ENCODE measurements at places on chromosomes 7 and 10. TPM values are rescaled to one million over a fixed set of nuclear protein-coding genes. Genes with fewer than 3 reads are reported as not detected.

DNA sequence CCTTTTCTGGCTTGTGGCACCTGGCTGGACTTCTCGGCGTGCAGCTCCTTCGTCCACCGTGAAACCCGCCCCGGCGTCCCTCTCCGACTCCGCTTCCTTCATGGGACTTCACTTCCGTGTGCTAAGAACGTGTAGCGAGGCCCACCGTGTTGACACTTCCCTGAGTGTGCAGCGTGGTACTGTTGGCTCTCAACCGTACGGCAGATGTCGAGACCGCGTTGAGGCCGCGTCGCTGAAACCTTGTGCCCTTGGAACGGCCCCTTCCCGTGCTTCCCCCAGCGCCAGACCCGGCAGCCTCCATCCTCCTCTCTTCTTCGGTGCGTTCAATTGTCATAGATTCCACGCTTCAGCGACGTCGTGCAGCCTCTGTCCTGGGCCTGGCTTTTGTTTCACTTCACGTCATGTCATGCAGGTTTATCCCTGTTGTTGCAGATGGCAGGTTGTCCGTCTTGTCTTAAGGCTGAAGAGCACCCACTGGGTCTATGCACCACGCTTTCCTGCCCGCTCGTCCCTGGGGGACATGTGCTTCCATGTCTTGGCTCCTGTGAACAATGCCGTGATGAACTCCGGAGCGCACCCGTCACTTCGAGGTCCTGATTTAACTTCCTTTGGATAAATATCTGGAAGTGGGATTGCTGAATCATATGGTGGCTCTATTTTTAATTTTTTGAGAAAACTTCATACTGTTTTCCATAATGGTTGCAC, 465.3 kb downstream of the DNAJB6 start:
- no peak overlapping the region for H3K4me3 ChIP-seq
- no peaks in the 10 kb centered on the region for H3K36me3 ChIP-seq
- H3K27ac ChIP-seq, result no peak overlapping the region
- no peaks in the 10 kb centered on the region for H3K27me3 ChIP-seq

- H3K36me3 ChIP-seq, result no peaks in the 10 kb centered on the region
- H3K27me3 ChIP-seq, result no peaks in the 10 kb centered on the region
- H3K4me3 ChIP-seq, result no peak overlapping the region
- no peaks in the 10 kb centered on the region for H3K4me1 ChIP-seq
- H3K27ac ChIP-seq, result no peak overlapping the region
Measured at GRCh38 chr7:78443811-78444210, 645.2 kb downstream of the PHTF2 start.

GRCh38 chr10:97204826-97205679, 19.3 kb upstream of the SLIT1 start:
- DNase-seq, result no peak
- H3K27me3 ChIP-seq, result no peaks in the 10 kb centered on the region
- no peak overlapping the region for H3K4me3 ChIP-seq
- H3K27ac ChIP-seq, result no peak overlapping the region
- no peaks in the 10 kb centered on the region for H3K4me1 ChIP-seq

DNA sequence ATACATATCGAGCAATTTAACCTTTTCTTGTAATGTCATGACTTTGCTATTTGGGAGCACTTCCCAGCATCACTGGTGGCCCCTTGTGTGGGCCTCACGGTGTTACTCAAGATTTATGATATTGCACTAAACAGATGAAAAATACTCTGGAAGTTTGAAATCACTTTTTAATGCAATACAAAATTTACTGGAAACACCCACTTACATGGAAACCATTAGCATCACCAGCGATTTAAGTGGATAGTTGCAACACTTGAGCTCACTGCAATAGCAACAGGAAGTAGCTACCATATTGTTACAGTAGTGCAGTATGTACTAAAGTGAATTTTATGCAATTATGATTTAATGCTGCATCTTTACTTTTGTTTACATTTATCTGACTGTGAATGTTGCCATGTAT, 184.4 kb downstream of the MDFIC start:
- no peak for DNase-seq
- no peak overlapping the region for H3K27ac ChIP-seq
- no peaks in the 10 kb centered on the region for H3K36me3 ChIP-seq
- H3K4me3 ChIP-seq, result no peak overlapping the region

DNA sequence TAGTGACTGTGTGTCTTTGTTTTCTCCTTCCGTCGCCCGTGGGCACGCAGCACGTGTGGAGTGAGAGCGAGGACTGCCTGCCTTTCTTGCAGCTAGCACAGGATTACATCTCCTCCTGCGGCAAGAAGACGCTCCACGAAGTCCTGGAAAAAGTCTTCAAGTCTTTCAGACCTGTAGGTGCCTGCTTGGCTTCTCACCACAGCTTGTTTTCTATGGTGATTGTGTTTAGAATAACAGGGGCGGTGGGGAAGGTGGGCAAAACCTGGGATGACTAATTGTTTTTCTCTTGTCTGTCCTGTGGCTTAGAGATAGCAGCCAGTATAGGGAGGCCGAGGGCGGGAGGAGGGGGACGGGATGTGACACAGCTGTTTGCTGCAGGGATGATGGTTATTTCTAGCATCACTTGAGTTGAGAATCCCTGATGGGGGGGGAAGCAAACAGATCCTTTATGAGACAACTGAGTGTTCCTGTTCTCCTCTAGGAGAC, 11.4 kb downstream of the MTURN start:
- no peak for DNase-seq
- H3K4me3 ChIP-seq, result no peak overlapping the region
- no peak overlapping the region for H3K27ac ChIP-seq
- H3K4me1 ChIP-seq, result peaks cover 8% of the 10 kb centered on the region
- no peaks in the 10 kb centered on the region for H3K36me3 ChIP-seq

DNA sequence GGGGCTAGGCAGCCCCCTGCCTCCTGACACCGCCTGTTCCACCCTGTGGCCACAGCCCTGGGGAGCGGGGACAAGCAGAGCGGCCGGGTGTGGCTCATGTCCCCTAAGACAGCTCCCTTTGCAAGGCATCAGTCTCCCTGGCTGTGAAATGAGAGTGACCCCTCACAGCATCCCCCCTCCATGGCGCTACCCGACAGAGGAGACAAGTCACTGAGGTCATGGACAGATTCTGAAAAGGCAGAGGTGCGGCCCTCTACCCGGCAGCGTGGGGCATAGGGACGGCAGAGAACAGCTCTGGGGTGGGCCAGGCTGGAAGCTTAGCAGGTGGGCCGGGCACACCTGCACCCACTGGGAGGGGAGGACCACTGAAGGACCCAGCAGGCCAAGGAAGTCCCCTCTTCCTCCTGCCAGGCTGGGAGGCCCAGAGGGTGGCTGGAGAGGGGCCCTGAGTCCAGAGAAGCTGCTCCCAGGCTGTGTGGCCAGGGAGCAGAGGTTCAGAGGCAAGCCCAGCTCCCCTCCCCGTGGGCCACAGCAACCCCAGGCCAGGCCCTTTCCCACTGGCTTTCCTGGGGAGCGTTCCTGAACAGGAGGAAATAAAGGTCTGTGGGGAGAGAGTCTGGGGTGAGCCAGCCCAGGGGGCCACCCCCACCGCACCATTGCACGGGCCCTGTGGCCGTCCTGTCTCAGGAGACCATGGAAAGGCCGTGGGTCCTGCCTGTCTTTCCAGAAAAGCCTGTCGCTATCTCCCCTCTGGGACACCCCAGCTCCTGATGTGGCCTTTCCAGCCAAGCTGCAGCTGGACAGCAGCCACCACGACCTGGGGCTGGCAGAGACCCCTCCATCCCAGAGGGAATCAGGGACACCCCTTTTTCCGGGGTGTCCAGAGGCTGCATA, 1.7 kb downstream of the ADAP1 start:
- H3K27ac ChIP-seq, result no peak overlapping the region
- peaks cover 2% of the 10 kb centered on the region for H3K36me3 ChIP-seq
- no peaks in the 10 kb centered on the region for H3K27me3 ChIP-seq
- H3K4me3 ChIP-seq, result no peak overlapping the region

GRCh38 chr10:52443419-52444388, 129.6 kb downstream of the DKK1 start:
- H3K4me3 ChIP-seq, result no peak overlapping the region
- DNase-seq, result no peak
- H3K27me3 ChIP-seq, result no peaks in the 10 kb centered on the region

DNA sequence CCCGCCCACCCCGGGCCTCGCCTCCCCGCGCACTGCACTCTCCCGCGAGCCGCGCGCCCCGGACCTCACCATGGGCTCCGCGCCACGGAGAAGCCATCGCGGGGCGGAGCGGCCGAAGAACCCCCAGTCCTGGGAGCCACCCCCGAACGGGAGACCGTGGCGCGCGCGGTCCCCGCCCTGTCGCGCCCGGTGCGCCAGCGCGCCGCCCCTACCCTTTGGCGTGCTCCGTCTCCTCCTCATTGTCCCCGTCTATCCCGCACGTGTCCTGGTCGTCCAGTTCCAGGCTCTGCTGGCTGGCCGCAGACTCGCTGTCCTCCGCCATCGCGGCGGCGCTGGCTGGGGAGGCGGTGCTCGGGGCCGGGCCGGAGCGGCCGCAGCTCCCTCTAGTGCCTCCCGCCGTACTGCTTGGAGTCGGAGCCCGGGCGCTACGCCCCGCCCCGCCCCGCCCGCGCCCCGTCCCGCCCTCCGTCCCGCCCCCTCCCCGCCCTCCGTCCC, at the start of gene NMT2:
Gene NMT2 (minus strand): TSS at position 403 of the 495 bp plus-strand sequence. CDS start 81 bp downstream, at position 322.
- no peaks in the 10 kb centered on the region for H3K27me3 ChIP-seq
- peaks cover 23% of the 10 kb centered on the region for H3K4me1 ChIP-seq
- peak within 1 kb of the TSS; percentile 67 for H3K4me3 ChIP-seq
- no peaks in the 10 kb centered on the region for H3K36me3 ChIP-seq
- no peak for DNase-seq
- H3K27ac ChIP-seq, result peak within 1 kb of the TSS; percentile 54

GRCh38 chr7:148234715-148235114, 355.9 kb upstream of the C7orf33 start:
- no peaks in the 10 kb centered on the region for H3K27me3 ChIP-seq
- H3K4me3 ChIP-seq, result no peak overlapping the region
- DNase-seq, result no peak
- no peak overlapping the region for H3K27ac ChIP-seq

DNA sequence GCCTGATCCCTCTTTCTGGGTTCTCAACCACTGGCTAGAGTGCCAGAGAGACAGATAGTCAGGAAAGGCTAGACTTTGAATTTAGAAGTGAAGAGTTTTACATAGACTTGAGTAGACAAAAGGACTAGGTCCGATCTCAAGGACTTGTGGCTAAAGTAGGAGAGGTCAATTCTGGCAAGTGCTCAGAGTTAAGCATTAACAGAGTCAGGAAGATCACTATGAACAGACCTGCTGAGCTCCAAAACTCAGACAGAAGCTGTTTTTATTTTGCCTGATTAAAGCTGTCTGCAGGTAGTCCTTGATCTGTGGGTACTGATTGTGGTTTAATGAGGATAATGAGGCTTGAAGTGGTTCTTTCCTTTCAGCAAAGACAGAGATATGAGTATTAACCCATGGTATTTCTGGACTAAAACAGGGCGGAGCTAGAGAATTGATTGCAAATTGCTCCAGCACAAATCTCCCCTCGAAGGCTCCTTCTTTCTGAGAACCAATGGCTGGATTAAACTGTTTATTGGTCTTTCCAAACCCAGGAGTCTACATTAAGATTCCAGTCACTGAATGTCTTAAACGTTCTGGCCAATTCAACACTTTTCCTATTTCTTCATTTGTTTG, 423.2 kb downstream of the IPMK start:
- no peaks in the 10 kb centered on the region for H3K36me3 ChIP-seq
- no peaks in the 10 kb centered on the region for H3K4me1 ChIP-seq
- no peak overlapping the region for H3K4me3 ChIP-seq
- no peaks in the 10 kb centered on the region for H3K27me3 ChIP-seq
- no peak overlapping the region for H3K27ac ChIP-seq

DNA sequence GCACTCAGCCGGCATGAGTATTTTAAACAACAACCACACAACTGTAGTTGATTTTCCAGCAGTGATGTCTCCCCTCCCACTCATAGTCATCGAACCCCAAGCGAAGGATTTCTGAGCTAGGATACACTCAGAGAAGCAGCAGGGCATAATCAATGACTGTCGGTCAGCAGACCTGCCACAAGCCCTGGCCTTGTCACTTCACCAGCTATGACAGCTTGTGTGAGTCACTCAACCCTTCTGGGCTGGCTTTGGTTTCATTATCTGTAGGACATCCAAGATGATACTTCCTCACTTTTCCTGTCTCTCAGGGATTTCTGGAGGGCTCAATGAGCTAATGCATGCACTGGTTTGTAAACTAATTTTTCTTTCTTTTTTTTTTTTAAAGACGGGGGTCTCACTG, 22.0 kb upstream of the UBE3C start:
- no peaks in the 10 kb centered on the region for H3K36me3 ChIP-seq
- no peak overlapping the region for H3K27ac ChIP-seq
- DNase-seq, result no peak
- no peak overlapping the region for H3K4me3 ChIP-seq

DNA sequence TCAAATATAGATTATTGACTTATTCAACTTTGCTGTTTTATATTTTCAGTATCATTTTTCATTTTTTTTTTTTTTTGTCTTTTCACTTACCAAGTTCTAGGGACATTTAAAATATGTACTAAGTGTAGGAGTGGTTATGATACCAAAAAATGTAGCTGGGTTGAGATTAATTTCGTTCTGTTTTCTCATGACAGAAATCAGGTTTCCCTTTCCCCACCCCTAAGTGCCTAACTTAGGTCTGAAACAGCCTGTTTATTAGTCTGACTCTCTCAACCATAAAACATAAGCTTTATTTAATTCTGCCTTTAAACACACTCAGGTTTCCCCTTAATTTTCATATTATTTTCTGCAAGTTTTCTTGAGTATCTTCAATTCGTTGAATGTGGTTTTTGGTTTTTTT, 22.1 kb downstream of the TMEM106B start:
- no peak overlapping the region for H3K4me3 ChIP-seq
- H3K4me1 ChIP-seq, result no peaks in the 10 kb centered on the region
- no peak for DNase-seq
- no peaks in the 10 kb centered on the region for H3K27me3 ChIP-seq

- no peak overlapping the region for H3K4me3 ChIP-seq
- DNase-seq, result no peak
- no peaks in the 10 kb centered on the region for H3K27me3 ChIP-seq
- H3K4me1 ChIP-seq, result peaks cover 2% of the 10 kb centered on the region
- no peak overlapping the region for H3K27ac ChIP-seq
- no peaks in the 10 kb centered on the region for H3K36me3 ChIP-seq
Measured at GRCh38 chr10:124349231-124349995, 69.3 kb downstream of the OAT start.

- no peaks in the 10 kb centered on the region for H3K27me3 ChIP-seq
- H3K27ac ChIP-seq, result no peak overlapping the region
- H3K4me1 ChIP-seq, result no peaks in the 10 kb centered on the region
- no peak overlapping the region for H3K4me3 ChIP-seq
Measured at GRCh38 chr7:124022551-124022950, 10.3 kb downstream of the TMEM229A start.

GRCh38 chr10:79417731-79418130, 27.7 kb downstream of the ZCCHC24 start:
- peaks cover 14% of the 10 kb centered on the region for H3K4me1 ChIP-seq
- DNase-seq, result no peak
- H3K36me3 ChIP-seq, result no peaks in the 10 kb centered on the region
- H3K27me3 ChIP-seq, result no peaks in the 10 kb centered on the region
- H3K4me3 ChIP-seq, result no peak overlapping the region

The GDF10 gene
- not detected for total RNA-seq

The PAX4 gene
- total RNA-seq, result not detected
